ENCODE measurements at places on chromosomes 11 and 22. TPM values are rescaled to one million over a fixed set of nuclear protein-coding genes. Genes with fewer than 3 reads are reported as not detected.

Gene HSPA8
- total RNA-seq: 1,804 TPM

Gene SNX32
- total RNA-seq: 1.5 TPM

Gene SGSM1
- 0.10 TPM for total RNA-seq

Gene NCR3LG1
- 0.66 TPM for total RNA-seq

Gene APOL4
- total RNA-seq: 0.87 TPM

Gene NCAPH2
- 88.7 TPM for total RNA-seq

Gene ARRB1
- total RNA-seq: 19.7 TPM

Gene PATE4
- not detected for total RNA-seq

Gene XKR3
- total RNA-seq: not detected

Gene RCOR2
- 0.30 TPM for total RNA-seq

Gene KCNJ1
- not detected for total RNA-seq

Gene GGTLC3
- not detected for total RNA-seq

Gene RFPL2
- 0.50 TPM for total RNA-seq

Gene C22orf31
- total RNA-seq: not detected
